Pulmonary artery endothelial cell (primary cell): ENCODE measurements at places on chromosomes 1 and 21.

GRCh38 chr21:42596657-42597056, 56.8 kb upstream of the PDE9A start:
- no peak for DNase-seq

GRCh38 chr1:240765732-240766363, 153.9 kb upstream of the GREM2 start:
- peak; percentile 10 for DNase-seq

- no peak for DNase-seq
These were observed 22.0 kb downstream of the VPS26C start for GRCh38 chr21:37245151-37245550.

DNA sequence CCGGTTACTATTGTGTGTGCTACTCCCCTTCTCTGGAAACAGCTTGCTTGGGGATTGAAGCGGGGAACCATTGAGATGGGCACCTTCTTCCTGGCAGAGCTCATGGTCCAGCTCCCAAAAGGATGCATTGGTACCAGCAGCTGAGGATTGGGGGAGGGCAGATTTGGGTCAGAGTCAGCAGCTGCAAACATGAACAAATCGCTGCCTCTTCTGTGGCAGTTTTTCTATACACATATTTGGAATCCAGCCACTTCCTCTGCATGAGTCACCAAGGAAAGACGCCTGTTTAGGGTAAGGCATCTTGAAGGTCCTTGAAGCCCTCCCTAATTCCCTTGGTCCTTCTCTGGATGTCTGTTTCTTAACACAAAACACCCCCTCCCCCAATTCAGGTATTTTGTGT, 104.7 kb downstream of the DAB1 start:
- DNase-seq = no peak

DNA sequence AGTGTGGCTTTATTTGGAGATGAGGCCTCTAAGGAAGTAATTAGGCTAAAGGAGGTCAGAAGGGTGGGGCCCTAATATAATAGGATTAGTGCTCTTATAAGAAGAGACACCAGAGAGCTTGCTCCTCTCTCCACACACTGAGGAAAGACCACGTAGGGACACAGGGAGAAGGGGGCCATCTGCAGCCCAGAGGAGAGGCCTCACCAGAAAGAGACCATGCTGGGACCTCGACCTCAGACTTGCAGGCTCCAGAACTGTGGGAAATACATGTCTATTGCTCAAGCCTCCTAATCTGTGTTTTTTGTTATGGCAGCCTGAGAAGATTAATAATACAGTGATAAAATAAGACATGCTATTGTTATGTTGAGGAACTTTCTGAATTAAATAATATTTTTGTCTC, 8.3 kb downstream of the RCAN1 start:
- DNase-seq = no peak

DNA sequence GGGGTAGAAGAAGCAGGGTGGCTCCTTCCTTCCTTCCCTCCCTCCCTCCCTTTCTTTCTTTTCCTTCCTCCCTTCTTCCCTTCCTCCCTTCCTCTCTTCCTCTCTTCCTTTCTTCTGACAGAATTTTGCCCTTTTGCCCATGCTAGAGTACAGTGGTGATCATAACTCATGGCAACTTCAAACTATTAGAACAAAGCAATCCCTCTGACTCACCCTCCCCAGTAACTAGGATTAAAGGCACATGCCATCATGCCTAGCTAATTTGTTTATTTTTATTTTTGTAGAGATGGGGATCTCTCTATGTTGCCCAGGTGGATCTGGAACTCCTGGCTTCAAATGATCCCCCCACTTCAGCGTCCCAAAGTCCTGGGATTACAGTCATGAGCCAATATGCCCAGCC, 10.0 kb upstream of the RPE65 start:
- no peak for DNase-seq

GRCh38 chr1:78088486-78088885, 42.7 kb downstream of the GIPC2 start:
- DNase-seq = no peak

DNA sequence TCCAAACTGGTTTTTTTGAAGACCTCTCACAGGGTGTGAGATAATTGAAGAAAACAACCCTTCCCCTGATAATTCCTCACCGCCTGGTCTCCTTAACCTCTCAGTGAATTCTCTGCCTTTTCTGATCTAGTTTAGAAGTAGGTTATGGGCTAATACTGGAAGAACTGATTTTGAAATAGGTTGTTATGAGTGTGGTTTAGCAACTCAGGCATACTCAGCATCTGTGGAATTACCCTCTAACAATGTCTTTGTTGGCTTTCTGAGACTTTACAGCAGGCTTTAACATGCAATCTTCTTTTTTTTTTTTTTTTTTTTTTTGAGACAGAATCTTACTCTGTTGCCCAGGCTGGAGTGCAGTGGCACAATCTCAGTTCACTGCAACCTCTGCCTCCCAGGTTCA, 10.3 kb upstream of the PLD5 start:
- DNase-seq = no peak

DNA sequence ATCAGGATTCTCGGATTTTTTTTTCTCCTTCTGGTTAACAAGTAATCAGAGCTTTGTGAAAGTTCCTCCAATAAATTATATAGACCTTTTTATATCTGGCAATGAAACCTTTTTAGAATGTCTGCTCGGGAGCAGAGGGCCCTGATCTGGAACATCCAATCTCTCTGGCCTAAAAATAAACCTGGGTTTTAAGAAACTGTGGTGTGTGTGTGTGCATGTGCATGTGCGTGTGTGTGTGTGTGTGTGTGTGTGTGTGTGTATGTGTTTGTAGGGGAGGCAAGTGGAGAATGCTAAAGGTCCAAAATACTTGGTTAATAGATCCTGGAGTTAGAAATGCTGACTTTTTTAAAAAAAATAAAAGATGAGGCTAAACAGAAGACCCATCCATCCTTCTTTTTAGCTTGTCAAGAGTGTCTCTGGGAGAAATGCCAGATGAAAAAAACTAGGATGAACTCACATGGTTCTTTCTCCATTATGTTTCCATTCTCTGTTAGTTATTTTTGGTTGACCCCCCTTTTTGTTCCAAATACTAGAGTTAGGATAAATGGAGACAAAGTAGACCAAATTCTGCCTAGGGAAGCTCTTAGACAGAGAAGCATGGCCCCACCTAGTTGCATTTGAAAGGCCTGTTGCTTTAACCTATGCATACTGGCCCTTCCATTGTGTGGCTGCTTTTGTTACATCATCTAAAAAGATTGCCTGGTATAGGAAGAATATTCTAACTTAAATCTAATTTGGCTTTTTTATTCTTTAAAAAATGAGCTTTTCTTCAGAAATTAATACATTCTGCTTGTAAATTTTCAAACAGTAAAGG, 175.9 kb downstream of the PAPPA2 start:
- no peak for DNase-seq

DNA sequence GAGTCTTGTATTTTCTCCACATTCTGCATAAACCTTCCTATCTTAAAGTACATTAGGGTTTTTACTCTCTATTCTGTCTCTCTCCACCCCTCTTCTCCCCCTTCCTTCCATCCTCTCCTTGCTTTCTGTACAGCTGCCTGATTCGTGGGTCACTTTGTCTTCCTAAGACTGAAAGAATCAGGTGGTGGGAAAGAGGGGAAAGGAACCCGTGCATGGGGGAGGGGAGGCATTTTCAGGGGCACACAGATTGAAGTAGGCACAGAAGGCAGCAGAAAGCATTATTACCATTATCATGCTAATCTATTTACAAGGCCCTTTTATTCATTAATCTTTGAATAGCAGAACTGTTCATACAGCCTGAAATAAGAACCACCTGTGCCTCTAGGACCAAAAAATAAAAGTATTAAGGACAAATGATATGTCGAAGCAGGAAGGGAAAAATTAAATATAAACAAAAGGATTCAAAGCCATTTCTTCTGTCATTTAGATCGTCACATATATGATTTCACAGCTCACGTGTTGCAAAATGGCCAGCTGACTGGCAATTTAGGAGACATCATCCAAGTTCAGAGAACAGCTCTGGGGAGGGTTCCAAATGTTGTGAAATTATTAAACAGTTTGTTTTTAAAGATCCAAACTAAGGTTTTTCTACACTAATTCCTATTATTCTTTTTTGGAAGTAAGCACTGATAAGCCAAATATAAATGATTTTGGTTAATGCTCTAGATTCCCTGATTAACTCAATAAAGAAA, 154.6 kb downstream of the PBX1 start:
- no peak for DNase-seq

DNA sequence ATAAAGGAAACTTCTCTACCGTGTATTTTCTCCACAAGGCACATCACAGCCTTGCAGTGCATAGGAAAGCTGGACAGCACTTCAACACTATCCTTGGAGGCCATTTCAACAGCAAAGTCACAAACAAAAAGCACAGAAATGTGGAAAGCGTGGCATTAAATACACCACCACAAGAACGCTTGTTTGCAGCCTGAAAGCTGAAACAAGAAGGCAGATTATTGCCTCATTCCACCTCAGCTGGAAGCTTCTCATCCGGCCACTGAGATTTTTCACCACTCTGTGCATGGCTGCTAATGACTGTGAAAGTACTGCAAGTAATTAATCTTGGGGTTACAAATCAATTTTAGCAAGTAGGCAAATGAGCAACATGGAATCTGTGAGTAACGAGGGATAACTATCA, 50.9 kb upstream of the GALNT2 start:
- no peak for DNase-seq

DNA sequence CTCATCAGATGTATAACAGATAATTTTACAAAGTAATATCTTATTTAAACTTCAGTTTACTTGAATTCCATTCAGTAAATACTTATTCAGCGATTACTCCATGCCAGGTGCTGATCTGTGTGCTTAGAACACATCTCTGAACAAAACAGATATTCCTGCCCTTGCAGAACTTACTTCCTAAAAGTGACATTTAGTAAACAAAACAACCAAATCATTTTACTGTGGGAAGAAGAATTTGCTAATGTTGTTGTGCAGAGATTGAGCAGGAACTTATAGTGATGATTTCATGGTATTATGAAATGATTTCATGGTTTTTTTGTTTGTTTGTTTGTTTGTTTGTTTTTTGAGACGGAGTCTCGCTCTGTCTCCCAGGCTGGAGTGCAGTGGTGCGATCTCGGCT, 39.3 kb upstream of the WLS start:
- no peak for DNase-seq

- no peak for DNase-seq
These were observed 81.2 kb upstream of the RUNX3 start for GRCh38 chr1:25011275-25011674.
